ENCODE measurements at places on chromosomes 5 and 9.
A peak's percentile ranks its signal among the peaks of the same experiment; 100 is the strongest.

DNA sequence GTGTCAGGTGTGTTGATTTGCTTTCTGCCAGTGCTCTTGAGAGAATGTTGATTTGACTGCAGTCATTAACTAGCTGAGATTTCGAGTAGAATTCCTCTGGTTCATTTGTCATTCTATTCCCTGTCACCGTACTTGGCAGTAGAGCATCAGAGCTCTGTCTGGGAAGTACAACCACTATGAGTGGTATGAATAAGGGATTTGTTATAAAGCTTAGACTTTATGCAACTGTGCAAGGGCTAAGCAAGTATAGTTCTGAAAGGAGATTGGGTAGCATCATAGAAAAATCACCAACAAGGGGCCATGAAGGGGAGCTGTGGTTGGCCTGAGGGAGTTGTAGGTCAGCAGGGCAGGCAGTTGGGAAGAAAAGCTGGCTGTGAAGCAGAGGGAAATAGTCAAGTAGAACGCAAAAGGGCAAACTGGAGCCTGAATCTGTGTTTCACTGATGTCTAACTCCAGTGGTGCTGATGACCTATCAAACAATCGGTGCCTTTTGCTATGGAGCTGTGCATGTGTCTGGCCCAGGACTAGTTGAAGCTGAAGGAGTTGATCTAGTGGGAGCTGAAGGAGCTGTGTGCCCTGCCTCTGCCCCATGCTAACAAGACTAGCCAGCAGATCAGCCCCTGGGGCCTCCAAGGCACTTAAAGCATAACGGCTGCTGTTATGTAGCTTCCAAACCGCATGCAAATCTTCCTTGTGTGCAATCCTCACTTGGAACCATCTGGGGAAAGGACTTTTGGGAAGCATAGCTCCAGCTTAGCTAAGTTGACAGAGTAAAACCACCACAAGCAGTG is 110.0 kb downstream of the SLC28A3 start:
- no peak for DNase-seq

- peak; percentile 54 for DNase-seq
These were observed 402.9 kb downstream of the CYLC2 start for GRCh38 chr9:103397868-103398600.

GRCh38 chr9:3205421-3206095 is 320.2 kb downstream of the RFX3 start:
- no peak for DNase-seq

DNA sequence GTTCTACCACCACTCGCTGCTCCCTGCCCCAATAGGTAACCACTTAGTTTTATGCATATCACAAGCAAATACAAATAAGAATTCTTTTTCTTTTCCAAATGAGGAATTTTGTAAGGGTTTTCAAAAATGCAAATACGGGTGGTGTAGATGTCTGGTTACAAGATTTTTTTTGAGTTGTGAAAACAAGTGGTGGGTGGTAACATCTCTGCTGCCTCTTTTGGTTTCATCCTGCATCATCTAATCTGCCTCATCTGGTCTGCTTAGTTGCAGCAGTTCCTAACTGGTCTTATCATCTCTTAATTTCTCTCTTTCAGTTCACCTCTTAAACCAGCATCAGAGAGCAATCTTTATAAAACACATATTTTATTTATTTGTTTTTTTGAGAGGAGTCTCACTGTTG is 5.3 kb downstream of the NFX1 start:
- DNase-seq: no peak

DNA sequence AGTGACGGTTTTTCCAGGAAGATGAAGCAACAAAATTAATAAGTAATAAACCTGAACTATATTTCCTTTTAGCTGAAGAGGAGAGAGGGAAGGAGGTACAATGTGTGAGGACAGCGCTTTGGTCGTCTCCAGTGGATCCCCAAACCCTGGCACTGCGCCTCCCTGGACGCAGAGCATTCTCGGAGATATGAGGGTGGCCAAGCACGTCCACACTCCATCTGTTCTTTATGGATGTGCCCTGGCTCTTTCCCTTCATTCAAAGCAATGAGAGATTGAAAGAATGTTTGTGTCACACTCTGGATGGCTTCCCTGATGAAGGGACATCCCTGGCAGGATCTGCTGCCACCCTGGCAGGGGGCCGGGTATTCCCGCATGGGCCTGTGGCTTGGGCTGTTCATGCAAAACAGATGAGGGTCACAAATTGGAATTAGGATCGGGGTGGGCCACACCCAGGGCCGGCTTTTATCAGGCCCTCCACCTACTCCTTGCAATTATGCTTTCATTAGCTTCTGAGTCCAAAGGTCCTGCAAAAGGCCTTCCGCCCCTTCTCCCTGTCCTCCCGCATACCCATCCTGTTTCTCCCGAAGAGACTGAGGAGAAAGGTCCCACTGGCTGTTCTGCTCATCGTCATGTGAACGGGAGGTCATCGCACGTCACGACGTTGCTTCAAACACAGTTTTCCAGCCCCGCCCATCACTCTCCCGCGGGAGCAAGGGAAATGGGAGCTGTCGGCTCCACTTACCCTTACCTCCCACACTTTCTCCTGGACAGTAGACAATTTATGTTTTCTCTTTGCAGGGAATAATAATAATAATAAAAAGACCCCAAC is 286.1 kb upstream of the IRX4 start:
- no peak for DNase-seq

DNA sequence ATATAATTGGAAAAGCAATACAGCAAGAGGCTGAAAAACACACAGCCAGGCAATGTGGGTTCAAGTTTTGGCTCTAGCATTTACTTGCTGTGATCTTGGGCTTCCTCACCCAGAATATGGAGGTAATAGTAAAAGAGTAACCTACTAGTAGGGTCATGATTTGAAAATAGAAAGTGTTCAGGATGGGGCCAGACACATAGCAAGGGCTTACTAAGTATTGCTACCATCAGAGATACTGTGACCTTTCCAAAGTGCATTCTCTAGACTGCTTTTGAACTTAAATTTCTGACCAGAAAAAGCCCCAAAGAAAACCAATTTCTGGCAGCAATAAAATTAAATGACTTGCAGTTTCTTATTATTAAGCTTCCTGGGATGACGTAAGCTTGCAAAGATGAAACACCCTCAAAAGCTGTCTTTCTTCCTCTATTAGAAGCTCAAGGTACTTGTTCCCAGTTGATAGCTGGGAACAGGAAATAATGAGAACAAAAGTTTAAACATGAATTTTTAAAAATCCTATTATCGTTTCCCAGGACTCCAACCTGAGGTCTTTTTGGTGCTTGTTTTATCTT is 20.3 kb downstream of the SLC45A2 start:
- DNase-seq: no peak

GRCh38 chr9:88747768-88748167 is 212.8 kb downstream of the NXNL2 start:
- DNase-seq: peak; percentile 78

DNA sequence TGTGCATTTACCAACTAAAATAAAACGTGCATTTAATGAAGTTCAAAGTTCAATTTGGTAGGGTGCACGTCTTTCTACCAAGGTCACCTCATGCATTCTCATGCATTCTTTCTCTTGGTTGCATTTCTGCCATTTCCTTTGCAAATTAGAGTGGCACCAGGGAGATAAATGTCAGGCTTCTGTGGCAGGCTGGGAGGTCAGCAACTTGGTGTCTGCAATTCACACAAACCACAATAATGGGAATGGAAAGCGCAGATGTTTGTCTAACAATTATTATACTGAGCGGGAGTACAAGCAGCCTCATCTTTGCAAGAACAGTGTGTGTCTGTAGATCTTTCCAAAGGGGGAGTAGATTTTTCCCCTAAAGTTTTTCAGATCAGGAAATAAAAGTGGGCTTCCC is 411.7 kb downstream of the DMRT2 start:
- DNase-seq: no peak

DNA sequence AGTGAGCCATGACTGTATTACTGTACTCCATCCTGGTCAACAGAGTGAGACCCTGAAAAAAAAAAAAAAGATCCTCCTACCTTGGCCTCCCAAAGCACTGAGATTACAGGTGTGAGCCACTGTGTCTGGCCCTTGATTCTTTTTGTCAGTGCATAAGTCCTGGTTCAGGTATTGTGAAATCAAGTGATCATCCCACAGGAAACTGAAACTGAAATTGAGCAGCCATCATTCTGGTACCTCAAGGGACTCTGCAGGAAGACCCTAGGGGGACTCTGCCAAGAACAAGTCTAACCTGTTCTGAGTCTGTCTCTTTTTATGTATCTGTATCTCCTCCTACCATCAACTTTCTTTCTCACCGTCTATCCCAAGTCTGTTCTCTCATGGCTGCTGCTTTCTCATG is 1.9 kb upstream of the DCAF10 start:
- DNase-seq: no peak

- DNase-seq: no peak
These were observed 40.4 kb upstream of the RASGRF2 start for GRCh38 chr5:80919678-80920196.

DNA sequence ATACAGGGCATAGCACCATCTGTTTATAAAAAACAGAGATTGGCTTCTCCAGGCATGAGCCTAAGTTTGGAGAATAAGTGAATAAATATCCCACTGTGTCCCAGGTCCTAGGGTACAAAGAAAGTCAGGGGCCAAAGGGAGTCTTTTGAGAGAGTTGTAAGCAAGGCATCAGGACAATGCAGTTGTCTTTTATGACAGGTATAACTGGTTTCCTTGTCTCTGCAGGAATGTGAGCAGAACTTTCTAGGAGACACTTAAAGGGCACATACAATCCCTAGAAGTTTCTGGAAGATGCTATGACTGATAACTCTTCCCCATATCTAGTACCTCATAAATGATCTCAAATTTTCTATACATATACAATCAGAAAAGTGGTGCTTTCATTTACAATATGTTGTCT is 245.6 kb upstream of the RGMB start:
- DNase-seq: no peak

GRCh38 chr5:147332658-147333057 is 97.8 kb downstream of the STK32A start:
- no peak for DNase-seq

GRCh38 chr5:152987131-152987530 is 503.3 kb upstream of the GRIA1 start:
- no peak for DNase-seq

DNA sequence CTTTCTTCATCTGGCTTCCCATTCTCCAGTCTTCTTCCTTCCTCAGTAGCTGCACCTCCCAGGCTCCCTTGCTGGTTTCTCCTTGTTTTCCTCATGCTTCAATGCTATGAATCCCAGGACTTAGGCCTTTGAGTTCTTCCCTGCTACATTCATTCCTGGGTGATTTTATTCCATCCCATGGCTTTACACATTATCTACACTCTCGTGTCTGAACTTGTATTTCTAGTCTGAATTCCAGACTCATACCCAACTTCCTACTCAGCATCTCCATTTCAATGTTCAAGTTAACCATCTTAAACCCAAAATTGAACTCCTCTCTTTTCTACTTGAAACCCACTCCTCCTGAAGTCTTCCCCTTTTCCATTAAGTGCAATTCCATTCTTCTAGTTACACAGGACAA is 20.0 kb downstream of the SLC24A2 start:
- no peak for DNase-seq

- peak; percentile 81 for DNase-seq
These were observed 2.8 kb downstream of the MGAT4B start for GRCh38 chr5:179803651-179804554.

DNA sequence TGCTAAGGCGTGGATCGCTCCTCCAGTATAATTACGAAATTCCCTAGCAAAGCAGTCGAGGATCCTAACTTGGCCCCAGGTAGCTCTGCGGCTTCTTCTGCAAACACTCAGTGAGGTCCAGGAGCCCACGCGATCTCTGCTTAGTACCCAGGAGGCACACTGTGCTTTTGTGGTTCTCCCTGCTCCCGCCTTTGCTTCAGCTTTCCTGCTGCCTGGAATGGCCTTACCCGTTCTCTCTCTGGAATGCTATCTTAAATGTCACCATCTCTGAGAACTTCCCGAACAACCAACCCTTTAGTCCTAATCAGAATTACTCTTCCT is 639 bp downstream of the INVS start:
- DNase-seq: peak; percentile 43

DNA sequence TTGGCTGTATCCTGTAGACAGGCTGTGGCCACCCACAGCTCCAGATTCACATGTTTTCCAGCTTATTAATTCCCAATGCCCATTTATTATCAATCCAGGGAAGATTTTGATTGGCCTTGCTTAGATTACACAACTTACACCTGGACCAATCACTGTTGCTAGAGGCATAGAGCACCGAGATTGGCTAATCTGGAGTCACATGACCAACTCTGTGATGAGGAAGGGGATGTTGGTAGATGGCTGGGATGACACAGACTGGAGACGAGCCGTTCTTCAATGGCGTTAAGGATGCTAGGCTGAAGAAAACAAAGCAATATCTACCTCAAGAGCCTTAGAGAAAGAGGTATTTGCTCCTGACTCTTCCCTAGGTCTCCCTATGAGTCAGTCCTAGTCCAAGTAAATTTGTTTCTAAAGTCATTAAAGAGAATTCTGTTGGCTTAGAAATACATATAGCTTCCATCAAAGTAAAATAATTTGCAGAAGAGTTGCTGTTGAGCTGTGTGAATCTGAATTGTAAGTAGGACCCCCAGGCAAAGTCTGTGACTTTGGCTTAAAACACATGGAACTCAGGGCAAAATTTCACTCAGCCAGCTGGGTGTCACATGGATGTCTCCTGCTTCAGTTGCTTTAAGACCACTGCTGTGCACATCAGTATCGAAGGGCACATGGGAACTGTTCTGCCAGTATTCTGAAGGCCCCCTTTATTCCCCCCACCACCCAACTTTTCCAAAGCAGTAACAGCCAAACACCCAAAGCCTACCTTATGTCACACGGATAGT is 326.4 kb upstream of the KLF4 start:
- no peak for DNase-seq

- DNase-seq: peak; percentile 34
These were observed 1.3 kb downstream of the GADD45G start for GRCh38 chr9:89606049-89606623.

DNA sequence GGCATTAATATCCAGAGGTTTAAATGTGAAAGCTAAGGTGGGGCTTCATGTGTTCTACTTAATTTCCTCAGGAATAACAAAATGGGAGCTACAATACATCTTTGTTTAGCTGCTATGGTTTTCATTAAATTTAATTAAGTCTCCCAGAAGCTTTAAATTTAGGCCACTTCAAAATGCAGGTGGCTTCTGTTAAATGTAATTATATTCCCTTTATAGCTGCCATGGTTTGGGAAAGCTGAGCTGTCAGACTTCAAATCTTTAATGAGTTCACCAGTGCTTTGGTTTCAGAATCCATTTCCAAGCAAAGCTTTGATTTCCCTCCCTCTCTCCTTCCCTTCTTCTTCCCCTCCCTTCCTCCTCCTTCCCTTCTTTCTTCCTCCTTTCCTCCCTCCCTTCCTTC is 58.4 kb upstream of the FAM170A start:
- DNase-seq: no peak

DNA sequence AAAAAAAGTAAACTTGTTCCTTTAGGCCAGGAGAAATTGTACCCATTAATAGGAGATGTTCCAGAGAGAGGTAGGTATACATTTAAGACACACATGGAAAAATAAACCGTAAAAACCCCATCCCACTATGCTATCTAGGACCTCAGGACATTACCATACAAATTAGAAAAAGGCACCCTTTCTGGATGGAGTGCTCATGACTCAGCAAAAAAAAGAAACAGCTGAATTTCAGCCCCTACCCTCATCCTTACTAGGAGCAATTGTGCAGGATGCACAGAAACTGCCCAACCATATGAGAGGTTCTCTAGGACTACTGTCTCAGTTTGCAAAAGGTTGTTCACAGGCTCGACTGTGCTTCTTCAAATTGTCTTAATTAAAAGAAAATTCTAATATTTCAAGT is 368.2 kb downstream of the HINT1 start:
- DNase-seq: no peak

GRCh38 chr9:127966416-127967150 is 14.2 kb downstream of the EEIG1 start:
- DNase-seq: no peak

- DNase-seq: no peak
These were observed 66.4 kb upstream of the PLPP1 start for GRCh38 chr5:55601204-55601618.

- no peak for DNase-seq
These were observed 14.0 kb downstream of the HNRNPAB start for GRCh38 chr5:178218237-178218776.

All from Kasumi-1 (cell line).